Fibroblast of skin of back (primary cell): ENCODE measurements at places on chromosomes 16 and 17.

DNA sequence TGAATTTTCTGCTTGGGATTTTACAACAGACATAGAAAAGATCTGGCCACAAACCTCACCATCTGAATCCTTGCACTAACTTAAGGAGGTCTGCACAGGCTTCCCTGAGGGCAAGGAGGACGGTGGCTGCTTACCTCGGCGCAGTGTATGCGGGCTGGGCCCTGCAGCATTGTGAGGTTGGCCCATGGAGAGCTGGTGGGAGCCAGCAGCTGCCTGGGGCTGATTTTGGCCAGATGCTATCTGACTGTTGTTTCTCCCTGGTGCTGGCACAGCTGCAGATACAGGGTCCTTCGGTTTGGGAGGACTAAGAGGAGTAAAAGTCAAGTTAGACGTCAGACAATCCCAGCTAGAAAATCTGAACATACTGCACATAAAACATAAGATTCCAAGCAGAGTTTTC is 79.8 kb downstream of the ARHGAP17 start:
- no peak for DNase-seq

GRCh38 chr17:75155191-75155601 is 884 bp upstream of the JPT1 start:
- DNase-seq = no peak

- DNase-seq = peak; percentile 70
Observed at GRCh38 chr17:41329279-41329948, 13.9 kb upstream of the KRTAP17-1 start.

DNA sequence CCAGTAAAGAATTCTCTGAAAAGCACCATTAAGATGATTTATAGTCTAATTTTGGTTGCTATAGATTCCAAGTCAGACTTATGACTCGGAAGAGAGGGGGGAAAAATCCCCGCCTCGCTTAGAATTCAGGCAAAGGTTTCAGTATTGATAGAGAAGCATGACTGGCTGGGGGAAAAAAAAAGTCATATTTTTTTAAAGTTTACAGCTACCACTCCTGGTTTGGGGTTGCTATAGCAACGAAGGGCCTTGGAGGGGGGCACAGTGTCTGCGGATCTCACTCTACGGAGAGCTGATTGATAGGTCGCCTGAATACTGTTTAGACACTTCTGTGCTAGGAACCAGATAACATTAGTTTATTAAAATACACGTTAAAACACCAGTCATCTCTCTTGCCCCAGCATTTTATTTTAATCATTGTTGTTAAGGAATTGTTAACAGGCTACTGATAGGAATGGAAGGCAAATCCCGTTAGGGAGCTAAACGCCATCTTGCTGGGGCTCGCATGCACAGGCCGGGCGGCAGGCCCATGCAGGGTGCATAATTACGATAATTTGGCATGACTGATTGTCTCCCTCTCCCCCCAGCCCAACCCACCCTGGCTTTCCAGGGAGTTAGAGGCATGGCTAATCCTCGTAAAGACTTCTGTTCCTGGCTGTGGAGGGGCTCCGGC is 380.0 kb upstream of the XYLT1 start:
- DNase-seq = no peak

DNA sequence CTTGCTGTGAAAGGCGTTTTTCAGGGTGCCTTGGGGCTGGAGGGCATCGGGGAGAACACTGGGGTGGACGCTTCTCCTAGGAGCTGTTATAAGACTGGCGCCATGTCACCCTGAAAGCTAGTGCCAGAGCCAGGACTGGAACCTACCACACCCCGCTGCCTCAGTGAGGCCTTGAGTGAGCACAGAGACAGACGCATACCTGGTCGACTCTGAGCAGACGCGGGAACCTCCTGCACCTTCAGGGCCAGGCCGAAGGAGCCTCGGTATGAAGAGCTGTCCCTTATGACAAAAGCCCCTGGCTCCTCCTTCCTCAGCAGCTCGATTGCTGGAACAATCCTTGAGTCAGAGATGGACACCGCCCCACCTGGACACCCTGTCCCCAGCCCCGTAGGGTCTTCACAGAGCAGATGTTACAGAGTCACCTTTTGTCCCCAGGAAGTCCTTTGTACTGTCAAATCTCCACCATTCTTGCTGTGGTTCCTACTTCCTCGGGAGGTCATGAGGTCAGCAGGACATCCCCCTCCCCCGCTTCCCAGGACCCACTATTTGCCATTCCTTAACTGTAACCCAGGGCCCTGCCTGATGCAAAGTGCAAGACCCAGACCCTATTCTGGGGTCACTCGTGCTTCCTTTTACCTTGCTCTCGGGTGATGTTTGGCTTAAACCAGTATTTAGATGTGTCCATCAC is 17.0 kb downstream of the TNS4 start:
- DNase-seq = no peak
